ENCODE measurements at places on chromosomes 1 and 21.

GRCh38 chr1:226003502-226004170 lies 4.5 kb upstream of the SDE2 start:
- DNase-seq = no peak

DNA sequence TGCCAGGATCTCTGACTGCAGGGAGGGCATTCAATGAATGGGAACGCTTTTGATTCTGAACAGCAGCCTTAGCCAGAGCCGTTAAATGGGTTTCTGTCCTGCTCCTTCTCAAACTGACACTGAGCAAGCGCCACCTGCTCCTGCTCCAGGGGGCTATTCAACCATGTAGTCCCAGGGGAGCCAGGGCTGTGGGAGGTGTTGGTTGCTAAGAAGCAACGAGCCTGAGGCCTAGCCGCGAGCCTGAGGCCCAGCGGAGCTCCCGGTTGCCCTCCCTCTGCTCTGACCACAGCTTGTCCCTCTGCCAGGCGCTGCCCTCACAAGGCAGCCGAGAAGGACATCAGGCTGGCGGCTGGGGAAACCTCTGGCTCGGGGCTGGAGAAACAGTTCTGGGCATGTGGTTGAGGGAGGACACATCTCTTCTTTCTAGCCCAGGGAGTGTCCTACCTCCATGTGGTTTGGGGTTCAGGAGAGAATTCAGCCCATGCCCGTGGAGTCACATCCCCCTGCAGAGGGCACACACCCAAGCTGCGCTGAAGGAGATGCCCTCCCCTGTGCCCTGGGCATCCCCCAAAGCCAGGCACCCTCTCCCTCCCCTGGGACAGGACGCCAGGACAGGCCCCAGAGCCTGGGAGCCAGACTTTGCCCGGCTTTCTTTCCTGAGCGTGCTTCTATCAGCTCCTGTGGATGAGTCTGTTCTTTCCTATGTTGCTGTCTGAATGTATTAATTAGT lies 18.0 kb downstream of the PCP4 start:
- no peak for DNase-seq

DNA sequence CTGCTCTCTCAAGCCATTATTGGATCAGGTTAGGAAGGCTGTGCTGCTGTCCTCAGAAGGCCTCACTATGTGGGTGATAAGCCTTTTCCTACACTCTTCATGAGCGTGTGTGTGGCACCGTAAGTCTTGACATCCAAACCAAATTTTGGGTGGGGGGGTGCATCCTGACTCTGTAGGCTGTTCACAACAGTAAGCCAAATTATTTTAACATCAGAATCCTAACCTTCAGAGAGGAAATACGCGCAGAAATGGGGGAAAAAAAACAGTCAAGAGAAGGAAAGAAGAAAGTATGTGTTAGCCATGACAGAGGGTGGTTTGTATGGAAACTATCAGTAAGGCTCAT lies 21.0 kb downstream of the STPG1 start:
- DNase-seq = no peak

GRCh38 chr1:163055531-163055930 lies 13.6 kb upstream of the RGS4 start:
- no peak for DNase-seq

- no peak for DNase-seq
Observed at GRCh38 chr21:24118738-24119459, 1488.4 kb downstream of the MRPL39 start.

GRCh38 chr21:26769613-26770188 lies 75.5 kb downstream of the ADAMTS1 start:
- no peak for DNase-seq

DNA sequence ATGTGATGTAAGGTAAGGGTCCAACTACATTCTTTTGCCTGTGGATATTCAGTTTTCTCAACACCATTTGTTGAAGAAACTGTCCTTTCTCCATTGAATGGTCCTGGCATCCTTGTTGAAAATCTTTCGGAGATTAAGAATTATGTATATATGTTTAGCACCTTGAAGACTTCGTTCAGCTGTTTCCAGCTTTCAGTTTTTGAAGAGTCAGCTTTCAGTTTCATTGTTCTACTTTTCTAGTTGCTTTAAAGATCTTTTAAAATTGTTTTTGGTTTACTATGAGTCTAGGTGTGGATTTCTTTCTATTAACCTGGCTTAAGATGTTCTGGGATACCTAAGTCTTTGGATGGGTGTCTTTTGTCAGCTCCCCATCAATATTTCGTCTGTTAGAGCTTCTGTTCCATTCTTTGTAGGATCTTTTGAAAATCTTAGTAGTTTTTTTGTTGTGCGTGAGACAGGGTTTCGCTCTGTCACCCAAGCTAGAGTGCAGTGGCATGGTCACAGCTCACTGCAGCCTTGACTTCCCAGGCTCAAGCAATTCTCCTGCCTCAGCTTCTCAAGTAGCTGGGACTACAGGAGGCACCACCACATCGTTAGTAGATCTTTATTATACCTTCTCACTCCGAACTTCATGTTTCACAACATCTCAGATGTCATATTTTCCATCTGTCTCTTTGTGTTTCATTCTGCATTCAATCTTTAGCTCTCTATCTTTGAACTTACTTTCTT lies 353.5 kb upstream of the B3GALT2 start:
- peak; percentile 46 for DNase-seq

DNA sequence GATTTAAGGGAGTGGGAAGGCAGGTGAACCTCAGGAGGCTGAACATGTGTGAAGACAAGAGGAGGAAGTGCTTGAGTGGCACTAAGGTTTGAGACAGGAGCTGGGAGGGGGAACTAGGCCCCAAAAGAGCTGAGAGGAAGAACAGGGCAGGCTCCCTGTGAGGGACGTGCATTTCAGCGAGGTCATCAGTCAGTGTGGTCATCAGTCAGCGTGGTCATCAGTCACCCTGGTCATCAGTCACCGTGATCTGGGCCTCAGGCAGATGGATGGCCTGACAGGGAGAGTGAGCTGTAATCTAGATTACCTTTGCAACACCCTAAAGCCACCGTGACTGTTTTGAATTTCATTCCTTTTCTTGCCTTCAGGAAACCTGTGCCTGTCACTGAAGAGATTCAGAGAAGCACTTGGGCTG lies 29.1 kb downstream of the VTCN1 start:
- DNase-seq = no peak

GRCh38 chr1:36436821-36437220 lies 13.4 kb downstream of the OSCP1 start:
- no peak for DNase-seq

- DNase-seq = no peak
Observed at GRCh38 chr1:81424061-81424460, 376.7 kb upstream of the ADGRL2 start.

DNA sequence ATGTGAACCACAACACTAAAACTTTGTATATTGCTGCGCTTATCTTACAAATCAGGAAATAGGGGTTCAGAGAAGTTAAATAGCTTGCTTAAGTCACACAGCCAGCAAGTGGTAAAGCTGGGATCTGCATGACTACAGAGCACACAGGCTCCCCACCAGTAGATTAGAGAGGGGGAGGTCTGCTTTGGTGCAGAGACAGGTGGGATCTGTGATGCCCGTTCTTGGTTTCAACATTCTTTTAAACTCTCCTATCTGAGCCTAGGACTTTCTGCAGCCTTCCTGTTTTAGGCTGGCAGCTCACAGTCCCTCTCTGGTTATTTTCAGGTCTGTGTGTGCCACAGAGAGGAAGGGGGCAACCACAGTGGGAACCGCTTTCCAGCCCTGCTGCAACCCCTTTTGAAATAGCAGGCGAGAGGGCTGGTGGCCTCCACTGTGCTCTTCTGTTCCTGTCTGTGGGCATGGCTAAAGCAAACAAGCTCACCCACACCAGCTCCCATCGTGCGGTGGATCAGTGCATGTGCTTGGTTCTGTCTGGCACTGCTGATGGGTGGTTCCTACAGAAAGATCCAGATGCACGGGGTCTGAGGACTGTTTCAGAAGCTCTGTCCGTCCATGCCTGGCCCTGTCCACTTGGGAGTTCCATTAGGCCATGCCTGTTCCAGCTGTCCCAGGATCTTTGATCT lies 1.7 kb upstream of the IL6R start:
- DNase-seq = peak; percentile 68

GRCh38 chr1:16143566-16144324 lies 12.1 kb downstream of the EPHA2 start:
- DNase-seq = no peak

GRCh38 chr1:80917826-80918225 lies 882.9 kb upstream of the ADGRL2 start:
- no peak for DNase-seq

GRCh38 chr1:247407180-247407616 lies 8.8 kb upstream of the NLRP3 start:
- DNase-seq = peak; percentile 78

DNA sequence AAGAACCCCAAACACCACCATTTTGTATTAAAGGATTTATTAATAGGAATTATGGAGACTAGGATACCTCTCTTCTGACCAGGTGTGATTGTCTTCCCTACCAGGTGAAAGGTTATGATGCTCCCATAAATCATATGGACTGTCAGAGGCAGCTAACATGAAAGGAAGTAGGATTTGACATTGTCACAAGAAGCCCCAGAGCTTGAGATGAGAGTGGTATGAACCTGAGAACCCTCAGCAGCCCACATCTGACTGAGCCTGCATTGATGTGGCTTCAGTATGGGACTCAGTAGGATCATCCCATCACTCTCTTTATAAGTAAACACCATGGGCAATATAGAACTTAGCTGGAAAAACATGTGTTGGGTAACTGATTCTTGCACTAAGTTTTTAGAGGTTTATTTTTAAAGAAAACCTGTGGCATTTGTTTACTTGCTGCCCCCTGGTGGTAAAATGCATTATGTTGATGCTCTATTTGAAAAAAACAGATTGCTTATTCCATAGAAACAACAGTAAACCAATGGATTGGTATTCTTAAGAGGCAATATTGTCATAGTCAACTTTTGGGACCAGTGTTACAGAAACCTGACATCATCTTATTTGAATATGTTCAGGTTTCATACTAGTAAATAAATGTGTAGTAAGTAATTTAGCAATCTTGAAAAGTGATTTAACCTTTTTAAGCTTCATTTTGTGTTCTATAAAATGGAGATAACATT lies 16.6 kb upstream of the CACYBP start:
- DNase-seq = peak; percentile 65

- no peak for DNase-seq
Observed at GRCh38 chr1:194629011-194629410, 1442.6 kb upstream of the B3GALT2 start.

DNA sequence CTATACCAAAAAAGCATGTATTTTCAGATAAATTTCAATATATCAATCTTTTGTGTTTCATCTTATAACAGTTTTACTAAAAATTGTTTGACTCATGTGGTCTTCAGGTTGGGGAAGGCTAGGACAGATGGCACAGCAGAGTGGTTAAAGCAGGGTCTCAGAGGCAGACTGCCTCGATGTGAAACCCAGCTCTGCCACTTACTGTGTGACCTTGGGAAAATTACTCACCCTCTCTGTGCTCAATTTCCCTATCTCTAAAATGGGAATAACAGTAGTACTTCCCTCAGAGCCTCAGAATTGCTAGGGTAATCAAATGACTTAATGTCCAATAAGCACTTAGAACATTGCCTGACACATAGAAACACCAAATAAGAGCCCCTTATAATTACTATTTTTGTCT lies 262.1 kb upstream of the FMN2 start:
- DNase-seq = no peak

- no peak for DNase-seq
Observed at GRCh38 chr1:115280064-115280463, 58.0 kb downstream of the NGF start.

- DNase-seq = no peak
Observed at GRCh38 chr1:69707103-69707502, 139.4 kb downstream of the LRRC7 start.

- no peak for DNase-seq
Observed at GRCh38 chr1:7651203-7651602, 119.9 kb upstream of the VAMP3 start.

DNA sequence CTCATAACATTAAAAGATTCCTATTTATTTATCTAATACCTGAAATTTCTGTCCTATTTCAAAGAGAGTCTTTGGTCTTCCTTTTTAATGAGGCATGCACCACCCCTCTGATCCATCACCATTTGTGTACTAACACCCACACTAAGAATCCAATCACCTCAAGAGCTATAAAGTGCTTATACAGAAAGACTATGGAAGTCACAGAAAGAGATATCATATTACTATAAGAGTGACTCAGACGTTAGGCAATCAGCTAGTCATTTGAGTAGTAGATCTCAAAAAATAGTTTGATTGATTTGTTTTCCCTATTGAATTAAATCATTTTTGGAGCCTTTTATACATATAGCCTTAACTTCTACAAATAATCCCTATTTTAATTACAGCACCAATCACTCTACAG lies 46.1 kb downstream of the NME7 start:
- no peak for DNase-seq

GRCh38 chr1:23554481-23555269 lies 4.6 kb downstream of the ID3 start:
- peak; percentile 85 for DNase-seq

- DNase-seq = no peak
Observed at GRCh38 chr1:94831641-94832040, 11.5 kb downstream of the SLC44A3 start.

DNA sequence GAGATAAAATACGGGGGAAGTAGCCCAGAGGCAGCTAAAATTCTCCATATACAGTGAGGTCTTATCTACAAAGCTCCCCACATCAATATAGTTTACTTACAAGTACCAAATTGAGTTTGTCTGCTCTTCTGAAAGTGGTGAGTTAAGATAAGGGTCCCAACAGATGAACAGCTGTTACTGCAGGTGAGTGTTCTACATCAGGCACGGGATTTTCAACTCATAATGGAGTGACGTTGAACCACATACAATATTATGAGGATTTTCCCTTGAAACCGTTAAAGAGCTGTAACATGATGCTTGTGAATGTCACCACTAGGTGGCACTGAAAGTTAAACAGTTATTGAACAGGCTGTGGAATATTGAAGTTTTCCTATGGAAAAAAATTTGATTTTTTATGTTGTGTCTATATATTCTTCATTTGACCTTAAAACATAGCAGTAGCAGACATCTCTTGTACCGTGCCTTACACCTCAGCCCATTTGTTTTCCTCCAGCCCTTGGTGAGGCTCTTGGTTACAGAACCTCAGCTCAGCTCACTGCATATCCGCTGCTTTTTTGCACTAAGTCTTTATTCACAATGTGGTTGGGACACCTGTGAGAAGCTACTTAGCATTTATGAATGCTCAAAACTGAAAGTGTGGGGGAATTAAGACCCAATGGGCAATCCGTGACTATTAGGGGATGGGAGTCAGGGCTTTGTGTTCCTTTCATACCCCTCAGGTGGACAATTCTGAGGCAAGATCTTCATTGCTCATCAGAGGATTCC lies 23.2 kb downstream of the CD1D start:
- DNase-seq = peak; percentile 34

GRCh38 chr1:209667708-209668107 lies 7.5 kb upstream of the G0S2 start:
- DNase-seq = no peak

- DNase-seq = peak; percentile 36
Observed at GRCh38 chr21:36927719-36928117, 38.8 kb downstream of the HLCS start.

- peak; percentile 69 for DNase-seq
Observed at GRCh38 chr1:205528887-205529825, 24.7 kb downstream of the CDK18 start.

- DNase-seq = peak; percentile 40
Observed at GRCh38 chr1:42784946-42785693, at the start of gene TMEM269. Gene TMEM269, plus strand, starts transcription at chr1:42784991. Its CDS starts 4,903 bp downstream, at chr1:42789894.

Data from CD4-positive, alpha-beta memory T cell (primary cell).